ENCODE measurements at places on chromosomes 1 and 21.
A peak's percentile ranks its signal among the peaks of the same experiment; 100 is the strongest.

- no peak for DNase-seq
Measured at GRCh38 chr1:76921590-76921989, 54.3 kb downstream of the ST6GALNAC5 start.

- DNase-seq = no peak
Measured at GRCh38 chr1:14944471-14944985, 209.0 kb upstream of the TMEM51 start.

- DNase-seq = no peak
Measured at GRCh38 chr1:111275780-111276433, 14.7 kb upstream of the CHIA start.

- DNase-seq = no peak
Measured at GRCh38 chr1:189752461-189752995, 725.1 kb downstream of the BRINP3 start.

- peak; percentile 11 for DNase-seq
Measured at GRCh38 chr1:107964336-107965109, 457 bp downstream of the VAV3 start.

DNA sequence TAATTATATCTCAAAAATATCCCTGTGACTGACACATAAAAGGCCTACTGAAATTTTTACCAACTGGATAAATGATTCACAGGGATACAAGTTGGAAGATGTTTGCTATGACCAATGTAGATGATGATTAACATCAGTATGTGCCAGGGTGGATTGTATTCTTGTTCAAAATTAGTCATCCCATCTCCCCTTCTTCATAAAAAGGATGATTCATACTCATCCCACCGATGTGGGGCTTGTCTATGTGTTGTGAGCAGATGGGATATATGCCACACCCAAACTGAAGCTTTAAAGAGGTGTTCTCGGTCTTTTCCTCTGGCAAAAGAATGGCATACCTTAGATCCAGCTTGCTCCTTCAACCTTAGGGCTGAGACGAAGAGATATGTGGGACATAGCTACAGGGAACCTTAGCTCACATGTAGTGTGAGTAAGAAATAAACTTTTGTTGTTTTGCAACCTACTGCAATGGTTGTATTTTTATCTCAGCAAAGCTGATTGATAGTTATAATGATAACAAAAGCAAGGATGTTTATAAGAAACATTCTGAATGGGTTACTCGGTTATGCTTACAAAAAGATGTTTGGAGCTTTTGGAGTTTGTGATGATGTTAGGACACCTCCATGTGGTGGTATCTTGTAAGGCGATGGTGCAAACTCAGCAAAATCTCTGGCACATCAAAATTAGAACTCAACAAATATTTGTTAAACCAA is 29.4 kb downstream of the SPATA17 start:
- no peak for DNase-seq

DNA sequence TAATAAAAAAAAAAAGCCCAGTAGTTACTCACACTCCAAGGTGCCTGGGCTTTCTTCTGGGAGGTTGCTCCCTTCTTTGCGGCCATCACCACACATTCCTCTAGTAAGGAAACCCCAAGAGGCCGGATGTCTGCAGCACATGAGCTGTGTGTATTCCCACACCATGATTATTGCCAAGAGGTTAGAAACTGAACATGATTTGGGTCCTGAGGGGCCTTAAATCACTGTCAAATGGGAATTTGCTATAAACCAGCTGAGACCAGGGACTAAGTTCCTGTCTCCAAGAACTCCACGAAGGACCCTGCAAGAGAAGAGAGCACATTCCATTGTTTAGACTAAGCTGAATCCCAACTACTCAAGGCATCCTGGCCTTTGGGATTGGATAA is 85.3 kb upstream of the SSX2IP start:
- no peak for DNase-seq

DNA sequence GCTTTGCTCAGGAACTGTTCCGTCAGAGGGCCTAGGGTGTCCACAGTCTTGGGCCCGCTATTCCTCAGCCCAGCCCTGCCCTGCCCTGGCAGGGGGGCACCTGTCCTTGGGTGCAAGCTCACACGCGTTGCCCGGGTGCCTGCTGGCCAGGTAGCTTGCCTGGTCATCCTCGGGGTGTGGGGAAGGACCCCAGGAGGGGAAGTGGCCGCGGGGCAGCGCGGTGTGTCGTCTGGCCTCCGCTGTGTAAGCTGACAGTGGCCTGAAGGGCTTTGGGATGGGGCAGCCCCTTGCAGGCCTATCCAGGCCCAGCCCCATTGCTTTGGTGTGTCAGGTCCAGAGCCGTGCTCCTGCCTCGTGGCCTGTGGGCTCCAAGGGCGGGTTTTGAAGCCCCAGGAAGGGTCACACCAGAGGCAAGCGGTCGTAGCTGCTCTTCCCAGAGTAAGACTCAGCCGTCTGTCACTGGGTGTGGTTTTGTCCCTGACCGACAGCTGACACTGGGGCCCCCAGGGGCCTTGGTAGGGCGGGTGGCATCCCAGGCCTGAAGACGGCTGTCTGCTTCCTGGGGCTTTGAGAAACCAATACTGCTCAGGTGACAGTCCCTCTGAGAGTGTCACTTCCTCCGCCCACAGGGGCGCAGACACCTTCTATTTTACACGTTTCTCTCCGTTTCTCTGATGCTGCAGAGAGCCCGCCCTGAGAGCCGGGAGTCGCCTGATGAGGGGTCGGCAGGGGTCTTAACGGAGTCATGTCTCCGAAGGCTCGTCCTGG is 72.1 kb downstream of the SKI start:
- DNase-seq = peak; percentile 81

DNA sequence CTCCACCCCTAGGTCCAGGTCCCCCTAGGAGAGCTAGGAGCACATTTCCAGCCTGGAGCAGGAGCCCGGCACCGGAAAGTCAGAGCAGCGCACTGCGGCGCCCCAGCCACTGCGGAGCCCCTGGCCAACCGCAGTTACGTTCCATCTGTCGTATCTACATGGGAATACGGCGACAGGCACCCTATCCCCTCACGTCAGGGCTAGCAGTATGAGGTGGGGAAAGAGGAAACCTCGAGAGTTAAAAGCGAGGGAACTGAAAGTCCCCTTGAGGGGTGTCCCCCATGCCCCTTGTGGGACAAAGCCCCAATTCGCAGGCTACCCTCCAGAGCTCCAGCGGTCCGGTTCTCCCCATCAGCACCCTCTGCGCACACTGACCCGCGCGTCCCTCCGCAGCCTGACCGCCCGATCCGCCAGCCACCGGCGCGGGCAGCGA is 995 bp downstream of the COLGALT2 start:
- no peak for DNase-seq

DNA sequence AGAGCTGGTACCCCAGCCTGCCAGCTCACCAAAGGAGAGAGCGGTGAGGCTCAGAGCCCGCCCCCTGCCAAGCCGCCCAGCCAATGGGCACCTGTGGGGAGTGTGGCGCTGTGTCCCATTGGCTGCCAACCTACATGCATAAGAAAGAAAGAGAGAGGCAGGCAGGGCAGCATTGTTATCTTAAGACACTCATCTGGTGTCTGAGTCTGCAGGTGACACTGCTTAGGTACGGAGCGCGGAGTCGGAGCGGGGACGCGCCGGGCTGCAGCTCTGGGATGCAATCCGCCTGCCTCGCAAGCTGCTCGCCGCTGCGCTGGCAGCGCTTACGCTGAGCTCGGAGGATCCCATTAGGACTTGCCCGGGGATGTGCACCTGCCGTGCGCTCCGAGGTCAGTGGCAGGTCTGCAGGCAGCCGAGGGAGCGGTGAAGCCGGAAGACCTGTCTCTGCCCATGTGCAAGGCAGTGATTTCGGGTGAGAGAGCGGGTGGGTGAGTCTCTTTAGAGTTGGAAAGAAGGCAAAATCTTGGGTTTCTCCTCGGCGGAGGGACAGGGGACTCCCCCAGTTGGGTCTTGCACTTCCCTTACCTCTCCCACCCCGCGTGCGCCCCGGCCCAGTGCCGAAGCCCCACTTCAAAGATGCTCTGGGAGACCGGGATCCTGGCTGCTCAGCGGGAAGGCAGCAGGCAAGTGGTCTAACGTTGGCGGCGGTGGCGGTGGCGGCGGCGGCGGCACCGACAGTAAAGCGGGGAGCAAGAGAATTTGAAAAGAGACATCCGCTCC is at the start of gene BRINP2:
Gene BRINP2, plus strand, starts transcription at position 203 of the 780 bp plus-strand sequence. CDS start 58,919 bp downstream, outside the sequence.
- no peak for DNase-seq

- no peak for DNase-seq
Measured at GRCh38 chr1:3030663-3031381, 9.6 kb downstream of the ACTRT2 start.

GRCh38 chr1:15477646-15478212 is 1.8 kb downstream of the CELA2B start:
- no peak for DNase-seq

GRCh38 chr1:217919683-217920388 is 288.7 kb downstream of the SPATA17 start:
- no peak for DNase-seq

- no peak for DNase-seq
Measured at GRCh38 chr1:84156210-84156621, 12.1 kb downstream of the PRKACB start.

GRCh38 chr1:193569096-193569982 is 382.9 kb upstream of the B3GALT2 start:
- DNase-seq = peak; percentile 18

GRCh38 chr1:198959032-198959431 is 320.2 kb downstream of the PTPRC start:
- peak; percentile 18 for DNase-seq

GRCh38 chr1:183164963-183165362 is 21.1 kb upstream of the LAMC2 start:
- DNase-seq = no peak

- DNase-seq = no peak
Measured at GRCh38 chr1:197342669-197343068, 74.6 kb downstream of the CRB1 start.

DNA sequence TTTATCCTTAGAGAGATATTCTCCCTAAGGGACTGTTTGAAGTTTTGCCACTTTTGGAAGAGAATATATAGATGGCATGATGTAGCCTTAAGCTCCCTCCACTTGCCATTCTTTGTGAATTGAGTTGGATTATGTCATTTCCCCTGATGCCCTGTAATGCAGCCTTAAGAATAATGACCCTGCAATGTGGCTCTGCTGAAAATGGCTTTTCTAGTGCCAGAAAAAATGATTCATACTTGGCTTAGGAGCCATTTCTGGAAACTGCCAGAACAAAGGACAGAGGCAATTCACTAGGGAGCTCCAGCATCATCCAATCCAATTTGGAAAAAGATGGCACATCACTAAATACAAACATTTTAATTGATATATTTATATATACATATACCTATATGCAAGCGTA is 265.3 kb downstream of the SPATA17 start:
- DNase-seq = no peak

GRCh38 chr1:169326956-169327268 is 40.7 kb downstream of the NME7 start:
- DNase-seq = no peak

DNA sequence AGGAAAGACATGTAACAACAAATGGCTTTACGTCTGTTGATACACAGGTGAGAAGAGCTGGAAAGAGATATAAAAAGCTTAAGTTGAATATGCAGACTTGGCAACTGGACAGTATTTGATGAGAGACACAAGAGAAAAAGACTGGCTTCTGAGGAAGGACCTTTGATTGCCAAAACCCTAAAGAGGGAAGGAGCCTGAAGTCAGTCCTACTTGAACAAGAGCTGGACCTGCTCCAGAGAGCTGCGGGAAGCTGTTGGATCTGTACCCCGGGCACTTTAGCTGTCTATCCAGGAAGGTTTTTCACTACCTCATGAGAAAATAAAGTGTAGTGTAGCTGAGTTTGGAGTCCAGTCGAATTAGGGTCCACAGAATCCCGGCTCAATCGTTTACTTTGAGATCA is 25.3 kb upstream of the LRRC8B start:
- DNase-seq = no peak

GRCh38 chr1:226104671-226105121 is 42.2 kb downstream of the H3-3A start:
- DNase-seq = no peak

DNA sequence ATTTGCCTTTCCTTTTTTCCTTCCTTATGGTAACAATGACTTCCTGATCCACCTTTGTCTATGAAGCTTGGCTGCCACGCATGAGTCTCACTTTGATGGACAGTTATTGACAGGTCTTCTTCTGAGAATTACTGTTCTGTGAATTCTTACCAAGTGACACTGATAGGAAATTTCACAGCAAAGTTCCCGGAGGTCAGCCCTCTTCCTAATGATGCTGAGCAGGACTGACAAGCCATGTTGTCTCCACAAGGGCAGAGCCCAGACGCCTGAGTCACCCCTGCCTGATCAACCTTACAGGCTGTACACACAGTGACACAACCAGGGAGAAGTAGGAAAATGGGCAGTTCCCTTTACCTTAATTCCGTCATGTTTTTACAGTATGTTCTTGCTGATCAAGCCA is 44.2 kb downstream of the ZC3H11B start:
- DNase-seq = no peak

DNA sequence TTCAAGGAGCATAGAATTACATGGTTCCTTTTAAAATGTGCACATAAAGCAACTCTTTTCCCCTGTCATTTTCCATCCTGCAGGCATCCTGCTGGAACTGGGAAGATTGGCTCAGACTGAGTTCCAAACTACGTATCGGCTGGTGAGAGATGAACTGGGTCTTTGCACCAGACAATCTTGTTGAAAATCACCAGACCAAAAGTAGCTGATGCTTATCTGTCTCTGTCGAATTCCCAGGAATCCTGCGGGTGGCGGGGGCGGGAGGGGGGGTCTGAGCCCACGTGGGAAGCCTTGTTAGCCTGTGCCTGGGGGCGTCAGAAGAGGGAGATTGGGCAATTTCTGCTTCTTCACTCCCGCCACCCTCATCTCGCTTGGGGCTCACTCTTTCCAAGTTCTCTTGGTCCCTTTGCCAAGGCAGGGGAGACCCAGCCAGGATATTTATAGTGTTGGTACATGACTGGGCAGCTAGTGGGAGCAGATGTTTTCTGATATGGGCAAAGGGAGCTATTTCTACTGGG is 90.1 kb upstream of the SLC25A33 start:
- DNase-seq = no peak

DNA sequence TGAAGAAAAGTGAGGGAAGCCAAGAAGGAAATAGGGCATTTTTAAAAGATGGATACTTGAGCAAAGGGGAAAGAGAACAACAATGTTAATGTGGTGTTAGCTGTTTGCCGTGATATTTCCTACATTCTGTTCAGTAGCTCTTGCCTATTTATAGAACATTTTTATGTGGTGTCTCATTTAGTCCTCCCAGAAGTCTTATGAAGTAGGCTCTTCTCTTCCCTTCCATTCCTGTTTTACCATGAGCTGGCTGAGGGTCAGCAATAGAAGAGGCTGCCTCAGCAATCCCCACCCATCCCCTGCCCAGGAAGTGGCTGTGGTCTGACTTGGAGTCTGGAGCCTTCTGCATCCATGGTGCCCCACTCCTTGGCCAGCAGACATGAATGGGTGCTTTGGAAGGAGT is 60.1 kb downstream of the KIAA0040 start:
- no peak for DNase-seq

All from activated CD4-positive, alpha-beta T cell treated with anti-CD3 and anti-CD28 coated beads, Interleukin-2, amount 10 ng/mL, durations not matched to agents 7 days and 5 days (primary cell).